ENCODE measurements at places on chromosomes 4 and X.

DNA sequence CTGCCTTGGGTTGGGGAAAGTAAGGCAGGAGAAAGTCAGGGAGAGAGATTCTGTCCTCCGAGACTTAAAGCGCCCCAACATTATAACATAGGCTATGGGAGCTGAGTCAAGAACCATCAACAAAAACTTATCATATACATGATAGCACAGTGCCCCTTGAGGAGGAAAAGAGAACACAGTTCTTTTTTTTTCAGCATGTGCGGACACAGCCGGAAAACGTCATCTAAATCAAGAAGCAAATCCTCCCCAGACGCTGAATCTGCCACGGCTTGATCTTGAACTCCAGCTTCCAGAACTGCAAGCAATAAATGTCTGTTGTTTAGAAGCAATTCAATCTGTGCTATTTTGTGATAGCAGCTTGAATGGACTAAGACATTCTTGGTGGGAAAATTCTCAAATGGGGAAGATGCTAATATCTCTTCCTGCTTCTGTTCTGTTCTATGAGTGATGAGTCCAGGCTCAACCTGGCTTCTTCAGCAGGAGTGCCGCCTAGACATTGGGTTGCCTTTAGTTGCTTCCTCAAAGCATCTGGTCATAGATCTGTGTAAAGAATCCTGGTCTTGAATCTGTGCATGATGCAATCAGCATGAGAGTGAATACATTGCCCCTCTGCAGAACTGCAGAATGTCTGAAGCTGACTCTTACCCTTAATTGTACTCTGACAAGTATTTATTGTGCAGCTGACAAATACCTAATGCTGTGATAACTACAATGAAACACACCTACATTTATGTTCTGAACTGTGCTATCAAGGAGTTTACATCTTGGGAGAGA is 549.8 kb upstream of the PRKX start:
- DNase-seq, result peak; percentile 0

- DNase-seq, result no peak
Measured at GRCh38 chr4:116387937-116388474, 697.4 kb downstream of the TRAM1L1 start.

- peak; percentile 61 for DNase-seq
Measured at GRCh38 chr4:174332741-174333493, 49.2 kb downstream of the CEP44 start.

DNA sequence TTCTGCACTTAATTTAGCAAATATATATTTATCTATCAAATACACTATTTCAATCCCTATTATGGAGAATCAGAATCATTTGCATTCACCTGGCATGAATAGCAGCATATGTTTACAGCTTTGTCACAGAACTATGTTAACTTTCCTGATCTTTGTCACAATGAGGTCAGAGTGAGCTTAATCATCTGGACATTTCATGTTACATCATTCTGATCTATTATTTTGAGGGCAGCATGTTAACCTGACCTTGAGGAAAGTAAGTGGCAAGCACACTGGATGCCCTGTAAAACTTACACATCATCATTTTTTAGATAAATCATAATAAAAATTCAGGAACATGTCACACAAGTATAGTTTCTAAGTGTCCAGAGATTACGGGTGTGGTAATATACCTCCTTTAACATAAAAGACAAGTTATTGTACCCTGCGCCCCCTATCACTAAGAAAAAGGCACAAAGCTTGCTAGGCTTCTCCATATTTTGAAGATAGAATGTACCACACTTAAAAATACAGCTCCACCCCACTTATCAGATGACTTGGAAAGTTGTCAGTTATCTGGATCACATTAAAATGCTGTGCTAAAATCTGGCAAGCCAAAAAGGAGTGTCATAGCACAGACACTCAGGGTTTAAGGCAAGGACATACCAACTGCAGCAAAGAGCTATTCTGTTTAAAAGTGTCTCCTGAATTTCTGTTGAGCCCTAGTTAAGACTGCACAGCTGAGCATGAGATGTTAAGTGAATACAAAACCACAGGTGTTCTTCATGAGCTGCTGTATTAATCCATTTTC is 182.7 kb upstream of the FAT4 start:
- no peak for DNase-seq

GRCh38 chrX:100829730-100830129 is 9.5 kb downstream of the CSTF2 start:
- peak; percentile 73 for DNase-seq

DNA sequence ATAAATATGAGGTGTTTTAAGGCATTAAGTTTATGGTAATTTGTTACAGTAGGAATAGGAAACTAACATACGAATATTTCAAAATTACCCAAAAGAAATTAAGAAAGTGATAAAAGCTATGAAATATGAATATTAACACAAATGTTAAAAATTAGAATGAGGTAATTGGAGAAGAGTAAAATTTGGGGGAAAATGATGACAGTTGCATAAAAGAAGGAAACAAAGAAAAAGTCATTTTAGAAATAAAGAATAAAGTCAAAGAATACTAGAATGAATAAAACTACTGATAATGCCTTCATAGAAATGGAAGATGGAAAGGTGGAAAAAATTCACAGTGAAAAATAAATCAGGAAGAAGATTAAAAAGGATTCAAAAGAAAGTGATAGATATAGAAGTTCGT is 522.9 kb upstream of the NR3C2 start:
- no peak for DNase-seq

GRCh38 chrX:145623453-145623852 is 194.2 kb upstream of the SLITRK2 start:
- no peak for DNase-seq

DNA sequence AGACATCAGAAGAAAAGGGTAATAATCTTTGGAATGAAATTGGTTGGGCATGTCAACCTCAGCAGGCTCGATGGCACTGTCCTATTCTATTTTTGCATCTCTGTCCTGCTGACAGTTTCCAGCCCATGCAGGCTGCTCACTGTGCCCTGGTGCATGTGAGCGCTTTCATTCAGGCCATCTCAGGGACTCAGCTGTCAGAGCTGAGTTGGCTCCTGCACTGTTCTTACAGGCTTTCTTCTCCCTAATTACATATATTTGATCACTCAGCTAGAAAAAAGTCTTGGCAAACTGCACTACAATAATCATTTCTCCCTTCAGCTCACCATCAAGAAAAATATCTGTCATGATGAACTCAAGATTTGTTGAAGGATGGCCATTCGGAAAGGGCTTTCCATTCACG is 84.7 kb downstream of the RASL11B start:
- no peak for DNase-seq

GRCh38 chrX:68851082-68851481 is 22.3 kb downstream of the EFNB1 start:
- no peak for DNase-seq

GRCh38 chr4:129446074-129446473 is 350.1 kb downstream of the C4orf33 start:
- peak; percentile 69 for DNase-seq

DNA sequence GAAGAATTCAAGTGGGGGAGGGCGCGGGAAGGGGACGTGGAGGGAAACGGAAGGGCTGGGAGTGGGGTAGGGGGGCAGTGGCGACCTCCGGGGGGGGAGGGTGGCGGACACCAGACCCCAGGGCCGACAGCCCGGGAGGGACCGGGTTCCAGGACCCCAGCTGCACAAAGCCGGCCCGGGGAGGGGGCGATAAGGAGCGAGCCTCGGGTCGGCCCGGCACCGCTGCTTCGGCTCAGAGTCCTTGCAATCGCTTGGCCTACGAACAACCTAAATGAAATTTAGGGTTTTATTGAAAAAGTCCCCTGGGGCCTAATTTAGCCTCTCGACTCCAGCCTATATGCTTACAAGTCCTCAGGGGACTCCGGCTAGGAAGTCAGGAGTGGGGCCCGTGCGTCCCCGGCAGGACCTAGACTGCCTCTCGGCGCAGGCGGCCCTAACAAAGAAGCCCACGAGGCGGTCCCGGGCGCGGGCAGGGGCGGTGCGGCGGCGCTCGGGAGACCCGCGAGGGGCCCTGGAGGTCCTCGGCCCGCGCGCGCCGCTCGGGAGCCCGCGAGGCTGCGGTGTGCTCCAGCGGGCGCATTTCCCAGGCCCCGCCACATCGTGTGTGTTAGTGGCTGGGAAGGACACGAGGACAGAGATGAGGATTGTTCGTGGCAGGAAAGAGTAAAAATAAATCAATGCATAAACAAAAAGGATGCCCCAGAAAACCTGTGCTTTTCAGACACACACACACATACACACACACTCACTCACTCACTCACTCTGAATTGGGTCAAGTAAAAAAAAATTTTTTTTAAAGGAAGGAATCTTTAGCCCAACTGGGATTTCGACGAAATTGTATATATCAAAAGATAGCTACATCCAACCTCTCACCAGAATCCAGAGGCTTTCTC is 70.0 kb downstream of the MGST2 start:
- no peak for DNase-seq

- DNase-seq, result no peak
Measured at GRCh38 chrX:31058284-31058683, 13.6 kb downstream of the FTHL17 start.

DNA sequence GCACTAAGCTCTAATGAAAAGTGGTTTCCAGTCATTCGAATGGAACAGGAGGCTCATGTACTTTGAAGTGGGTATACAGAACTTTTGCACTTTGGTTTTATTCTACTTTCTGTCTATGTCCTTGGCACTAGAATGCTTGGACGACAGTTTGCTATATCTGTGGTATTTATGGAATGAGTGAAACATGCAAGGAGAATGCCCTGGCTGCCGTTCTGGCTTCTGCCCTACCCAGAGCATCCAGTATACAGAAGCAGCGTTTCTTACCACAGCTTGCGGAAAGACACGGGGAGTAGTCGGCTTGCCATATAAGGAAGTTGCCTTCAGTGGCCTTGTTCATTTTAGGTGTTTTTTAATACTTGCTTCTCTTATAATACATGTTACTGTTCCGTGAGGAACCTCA is 98.0 kb downstream of the TBL1X start:
- peak; percentile 26 for DNase-seq

GRCh38 chrX:68354879-68355628 is 78.2 kb downstream of the OPHN1 start:
- peak; percentile 21 for DNase-seq

DNA sequence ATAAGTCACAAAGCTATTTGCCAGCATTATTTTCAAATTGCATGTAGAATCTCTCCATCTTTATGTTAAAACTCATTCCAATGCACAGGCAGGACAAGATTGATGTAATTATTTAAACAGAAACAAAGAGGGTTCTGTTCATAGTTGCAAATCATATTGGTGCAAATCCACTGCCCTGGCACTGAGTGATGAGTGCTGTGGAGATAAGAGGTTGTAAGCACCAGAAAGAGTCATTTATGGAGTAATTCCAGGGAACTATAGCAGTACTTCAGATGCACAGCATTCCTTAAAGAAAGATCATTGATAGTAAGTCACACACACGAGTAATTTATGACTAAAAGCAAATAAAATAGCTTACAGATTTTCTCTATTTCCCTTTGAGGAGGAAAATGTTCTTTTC is 337.7 kb upstream of the CTSO start:
- peak; percentile 73 for DNase-seq

GRCh38 chrX:123060986-123061385 is 123.1 kb upstream of the GRIA3 start:
- DNase-seq, result peak; percentile 82

DNA sequence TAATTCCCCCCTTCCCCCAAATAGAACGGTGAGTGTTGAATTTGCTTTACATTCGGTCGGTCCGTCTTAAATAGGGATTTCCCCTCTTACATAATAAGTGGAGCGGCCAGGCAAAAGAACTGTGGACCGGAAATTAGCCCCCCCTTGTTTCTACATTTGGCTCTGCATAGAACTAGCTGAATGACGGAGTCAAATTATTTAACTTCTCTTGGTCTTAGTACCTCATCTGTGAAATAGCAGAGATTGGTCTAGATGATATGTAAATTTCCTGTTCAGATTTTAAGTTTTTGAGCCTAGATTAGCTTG is 1.3 kb downstream of the SPATA18 start:
- DNase-seq, result peak; percentile 45

DNA sequence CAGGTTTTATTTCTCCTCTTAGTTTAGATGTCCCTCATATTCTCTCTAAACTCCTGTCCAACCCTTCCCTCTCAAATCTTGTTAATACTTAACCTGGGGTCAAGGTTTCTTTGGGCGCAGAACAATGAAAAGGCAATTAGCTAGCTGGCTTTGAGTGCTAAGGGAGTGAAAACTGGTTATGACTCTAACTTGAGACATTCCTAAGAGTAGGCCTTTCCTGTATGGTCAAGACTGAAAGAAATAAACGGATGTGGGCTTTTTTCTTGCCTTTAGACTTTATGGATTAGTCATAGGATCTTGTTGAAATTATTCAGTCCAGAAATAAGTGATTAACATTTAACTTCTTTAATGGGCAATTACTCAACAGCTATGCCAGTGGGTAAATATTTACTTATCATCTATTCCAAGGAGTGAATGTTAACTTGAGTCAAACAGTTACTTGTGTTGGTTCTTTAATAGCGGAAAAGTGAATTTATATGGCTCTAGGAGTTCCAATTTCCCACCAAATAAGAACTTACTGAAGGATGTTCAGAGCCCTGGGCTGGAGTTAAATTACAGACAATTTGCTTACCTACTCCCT is 141.7 kb upstream of the SCML1 start:
- peak; percentile 91 for DNase-seq

DNA sequence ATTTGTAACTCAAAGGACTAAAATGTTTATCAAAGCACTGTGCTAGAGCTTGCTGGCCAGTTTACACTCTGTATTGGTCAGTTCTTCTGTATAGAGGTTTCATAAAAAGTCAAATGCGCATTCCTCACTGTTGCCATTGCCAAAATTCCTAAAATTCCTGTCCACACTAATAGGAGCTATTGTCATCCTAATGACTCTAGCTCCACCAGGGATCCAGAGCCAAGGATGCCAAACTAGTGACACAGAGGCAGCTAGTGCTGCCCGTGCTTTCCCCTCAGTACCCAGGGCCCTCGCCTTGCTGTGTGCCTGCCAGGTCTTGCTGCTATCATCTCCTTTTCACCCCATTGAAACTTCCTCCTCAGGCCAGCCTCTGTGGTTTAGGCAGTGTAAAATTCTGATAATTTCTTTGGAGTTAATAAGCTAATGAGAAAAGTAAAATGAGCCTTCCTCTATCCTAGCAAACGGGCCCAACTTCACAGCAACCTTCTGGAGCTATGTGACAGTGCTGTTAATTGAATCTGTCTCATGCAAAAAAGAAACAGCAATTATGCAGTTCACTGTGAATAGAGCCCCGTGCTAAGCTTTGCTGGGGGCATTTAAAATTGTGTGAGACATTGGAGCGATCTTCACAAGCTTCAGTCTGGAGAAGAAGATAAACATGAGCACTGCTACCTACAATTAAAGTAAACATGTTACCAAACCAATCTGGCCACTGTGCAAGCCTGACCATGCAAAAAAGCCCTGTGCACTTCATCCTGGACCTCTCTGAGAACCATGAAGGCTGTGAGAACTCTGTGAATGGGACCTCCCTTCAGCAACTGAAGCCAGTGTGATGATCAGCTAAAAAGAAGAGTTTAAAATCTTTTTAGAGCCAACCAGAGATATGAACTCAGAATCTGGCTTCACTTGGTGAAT is 43.1 kb upstream of the FGF2 start:
- peak; percentile 85 for DNase-seq

DNA sequence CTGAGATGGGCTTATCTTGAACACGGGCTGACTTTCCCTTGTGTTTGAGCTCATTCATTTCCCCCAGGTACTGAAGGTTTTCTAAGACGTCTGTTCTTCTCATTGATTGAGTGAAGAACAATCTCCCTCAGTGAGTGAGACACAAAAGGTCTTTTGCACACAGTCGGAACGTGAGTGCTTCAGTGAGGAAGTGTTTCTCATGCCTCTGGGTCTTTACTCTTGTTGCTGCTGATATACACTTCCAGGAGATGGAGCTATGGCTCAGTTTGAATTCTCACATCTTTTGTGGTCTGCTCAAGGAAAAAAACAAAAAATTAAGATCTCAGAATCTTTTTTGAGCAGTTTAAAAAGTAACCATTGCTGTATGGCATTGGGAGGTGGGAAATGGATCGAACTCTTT is 981.9 kb upstream of the TENM3 start:
- DNase-seq, result no peak

- no peak for DNase-seq
Measured at GRCh38 chr4:3786196-3786869, 20.1 kb downstream of the ADRA2C start.

Data from bronchial epithelial cell (primary cell).